Testis (tissue), 5 donors: ENCODE measurements at places on chromosomes 5 and 9. TPM values are rescaled to one million over a fixed set of nuclear protein-coding genes. Genes with fewer than 3 reads are reported as not detected.

DNA sequence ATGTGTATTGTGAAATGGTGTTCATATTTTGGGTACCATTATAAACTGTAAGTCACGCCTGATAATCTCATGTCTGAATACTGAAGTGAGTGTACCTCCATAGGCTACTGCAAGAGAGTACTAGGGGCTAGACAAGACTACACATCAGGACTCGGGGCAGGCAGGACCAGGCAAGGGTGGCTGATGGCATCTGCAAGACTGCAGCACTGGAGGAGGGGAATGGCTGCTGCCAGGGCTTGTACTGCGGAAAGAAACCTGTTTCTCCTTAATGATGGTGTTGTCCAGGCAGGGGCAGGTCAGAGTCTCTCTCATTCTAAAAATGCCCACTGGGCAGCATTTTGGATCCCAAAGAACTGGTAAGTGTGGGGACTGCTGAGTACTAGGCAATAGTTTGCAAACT is 172.5 kb downstream of the RAB3C start:
- H3K27me3 ChIP-seq = no peaks in the 10 kb centered on the region
- DNase-seq = no peak
- no peaks in the 10 kb centered on the region for H3K36me3 ChIP-seq
- no peak overlapping the region for H3K4me3 ChIP-seq
- peaks cover 2% of the 10 kb centered on the region for H3K4me1 ChIP-seq

GRCh38 chr5:89377767-89378455 is 494.9 kb upstream of the MEF2C start:
- no peaks in the 10 kb centered on the region for H3K4me1 ChIP-seq
- H3K36me3 ChIP-seq = no peaks in the 10 kb centered on the region
- no peak overlapping the region for H3K27ac ChIP-seq
- DNase-seq = no peak
- H3K4me3 ChIP-seq = no peak overlapping the region

The GARIN3 gene
- total RNA-seq = 27.8 TPM

DNA sequence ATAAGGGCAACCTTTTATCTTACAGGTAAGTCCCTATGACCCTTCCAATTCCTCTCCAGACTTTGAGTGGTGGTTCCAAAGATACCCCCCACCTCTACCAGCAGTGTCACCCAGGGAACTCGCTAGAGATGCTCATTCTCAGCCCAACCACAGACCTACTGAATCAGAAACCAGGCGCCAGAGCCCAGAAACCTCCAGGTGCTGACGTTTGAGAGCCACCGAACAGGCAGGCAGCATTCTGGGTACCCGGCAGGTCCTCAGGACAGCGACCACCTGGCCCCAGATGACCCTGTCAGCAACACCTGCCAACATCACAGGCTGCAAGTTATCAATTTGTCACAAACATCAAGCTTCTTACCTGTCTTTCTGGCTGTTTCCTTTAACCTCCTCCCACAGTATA is 19.5 kb downstream of the RAPGEF1 start:
- no peak overlapping the region for H3K27ac ChIP-seq
- H3K4me1 ChIP-seq = peaks cover 8% of the 10 kb centered on the region
- no peaks in the 10 kb centered on the region for H3K27me3 ChIP-seq
- no peak overlapping the region for H3K4me3 ChIP-seq
- DNase-seq = no peak

DNA sequence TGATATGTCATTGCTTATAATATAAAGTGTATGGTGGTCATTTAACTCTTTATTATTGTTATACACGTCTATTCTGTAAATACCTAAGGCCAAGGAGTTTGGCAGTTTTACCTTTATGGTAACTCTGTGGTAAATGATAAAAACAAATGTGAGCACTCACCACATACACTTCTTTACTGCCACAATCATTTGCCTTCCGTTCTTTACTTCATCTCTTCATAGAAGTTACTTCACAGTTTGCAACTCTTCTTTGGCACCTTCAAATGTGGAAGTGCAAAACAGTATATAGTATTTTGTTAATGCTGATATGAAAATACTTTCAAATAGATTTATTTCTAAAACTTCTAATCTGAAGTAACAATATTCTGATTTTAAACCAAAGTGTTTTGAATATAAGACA is 4.4 kb upstream of the MEF2C start:
- DNase-seq = no peak
- no peak overlapping the region for H3K4me3 ChIP-seq
- H3K4me1 ChIP-seq = no peaks in the 10 kb centered on the region
